ENCODE measurements at places on chromosomes 5 and 9.

GRCh38 chr5:136053336-136054141 is 24.8 kb downstream of the TGFBI start:
- no peak for DNase-seq

- DNase-seq: no peak
Observed at GRCh38 chr5:52598968-52599367, 188.7 kb upstream of the ITGA1 start.

DNA sequence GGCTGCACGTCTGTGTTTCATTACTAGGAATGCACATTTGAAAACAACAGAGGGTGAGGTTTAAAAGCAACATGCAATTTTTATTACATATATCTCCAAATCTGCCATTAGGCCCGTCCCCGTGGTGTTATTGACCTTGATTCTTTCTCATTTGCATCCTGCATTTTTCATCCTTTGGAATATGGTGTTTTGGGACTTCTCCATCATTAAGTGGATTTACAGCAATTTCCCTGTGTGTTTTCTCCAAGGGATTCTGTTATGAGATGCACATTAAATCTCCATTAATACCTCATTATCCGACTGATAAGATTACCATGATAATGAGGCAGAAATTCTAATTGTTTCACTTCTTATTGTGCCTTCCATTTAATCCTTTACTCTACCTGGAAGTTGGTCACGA is 117.6 kb downstream of the GAPVD1 start:
- DNase-seq: no peak

- DNase-seq: no peak
Observed at GRCh38 chr5:159907689-159908590, 8.3 kb upstream of the ADRA1B start.

- DNase-seq: no peak
Observed at GRCh38 chr5:58077966-58078365, 381.9 kb downstream of the PLK2 start.

DNA sequence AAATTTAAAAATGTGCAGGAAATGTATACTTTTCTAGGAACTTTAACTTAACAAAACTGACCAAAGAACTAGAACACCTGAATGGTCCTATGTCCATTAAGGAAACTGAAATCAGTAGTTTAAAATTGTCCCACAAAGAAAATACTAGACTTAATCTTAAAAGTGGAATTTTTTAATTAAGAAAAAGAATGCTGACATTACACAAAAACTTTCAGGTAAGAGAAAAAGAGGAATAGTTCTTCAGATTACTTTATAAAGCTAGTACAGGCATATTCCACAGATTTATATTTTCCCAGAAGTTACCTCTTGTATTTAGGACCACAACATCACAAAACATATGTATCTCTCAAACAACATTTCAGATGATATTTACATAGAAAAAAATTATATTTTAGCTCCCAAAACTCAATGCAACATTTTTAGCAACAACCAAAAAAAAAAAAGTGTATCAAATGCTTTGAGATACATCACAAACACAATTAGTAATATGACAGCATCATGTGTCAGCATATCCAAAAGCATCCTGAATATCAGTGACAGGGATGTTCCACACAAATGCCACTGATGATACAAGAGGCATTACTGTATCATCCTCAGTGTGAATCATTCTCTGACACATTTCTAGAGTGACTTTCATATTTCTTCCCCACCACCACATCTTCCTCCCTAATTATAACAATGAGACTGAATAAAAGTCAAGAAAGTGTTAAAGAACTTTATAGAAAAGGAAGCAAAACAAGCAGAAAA is 264.0 kb downstream of the EPB41L4A start:
- DNase-seq: no peak

GRCh38 chr5:107373549-107374263 is 297.0 kb downstream of the EFNA5 start:
- DNase-seq: no peak

- DNase-seq: no peak
Observed at GRCh38 chr9:633461-633860, 208.0 kb upstream of the DMRT1 start.

DNA sequence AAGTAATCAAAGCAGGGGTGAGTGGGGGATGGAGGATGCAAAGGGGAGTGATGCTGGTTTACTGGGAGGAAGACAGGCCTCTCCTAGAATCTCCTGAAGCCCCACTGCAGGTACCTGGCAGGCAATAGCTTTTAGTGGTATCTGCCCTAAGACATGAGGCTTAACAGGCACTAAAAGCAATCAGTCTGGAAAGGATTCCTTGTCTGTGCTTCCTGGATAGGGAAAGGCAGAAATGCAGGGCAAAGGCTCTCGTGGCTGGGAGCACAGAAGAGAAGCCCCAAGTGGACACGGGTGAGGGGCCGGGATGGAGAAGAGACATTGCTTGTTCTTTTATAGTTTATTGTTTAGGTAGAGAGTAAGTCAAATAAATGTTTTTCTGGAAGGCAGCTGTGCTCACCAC is 40.1 kb downstream of the CCNJL start:
- DNase-seq: no peak

DNA sequence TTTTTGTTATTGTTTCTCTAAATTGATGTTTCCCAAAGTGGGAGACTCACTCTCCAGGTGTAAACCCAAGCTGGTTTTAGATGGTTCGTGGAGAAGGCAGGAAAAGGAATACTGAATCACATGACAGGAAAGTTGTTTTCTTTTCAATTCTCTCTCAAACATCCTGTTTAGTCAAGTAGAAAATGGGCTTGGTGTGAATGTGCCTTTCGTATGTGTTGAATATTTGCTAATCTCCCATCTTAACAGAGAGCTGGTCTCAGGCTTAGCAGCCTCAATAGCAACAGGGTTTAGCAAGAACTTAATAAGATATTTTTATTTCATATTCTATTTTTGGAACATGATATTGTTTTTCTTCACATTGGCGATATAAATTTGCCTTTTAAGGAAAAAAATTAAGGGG is 119.7 kb downstream of the INSYN2B start:
- no peak for DNase-seq

- no peak for DNase-seq
Observed at GRCh38 chr9:21316860-21317259, 11.7 kb upstream of the IFNA5 start.

DNA sequence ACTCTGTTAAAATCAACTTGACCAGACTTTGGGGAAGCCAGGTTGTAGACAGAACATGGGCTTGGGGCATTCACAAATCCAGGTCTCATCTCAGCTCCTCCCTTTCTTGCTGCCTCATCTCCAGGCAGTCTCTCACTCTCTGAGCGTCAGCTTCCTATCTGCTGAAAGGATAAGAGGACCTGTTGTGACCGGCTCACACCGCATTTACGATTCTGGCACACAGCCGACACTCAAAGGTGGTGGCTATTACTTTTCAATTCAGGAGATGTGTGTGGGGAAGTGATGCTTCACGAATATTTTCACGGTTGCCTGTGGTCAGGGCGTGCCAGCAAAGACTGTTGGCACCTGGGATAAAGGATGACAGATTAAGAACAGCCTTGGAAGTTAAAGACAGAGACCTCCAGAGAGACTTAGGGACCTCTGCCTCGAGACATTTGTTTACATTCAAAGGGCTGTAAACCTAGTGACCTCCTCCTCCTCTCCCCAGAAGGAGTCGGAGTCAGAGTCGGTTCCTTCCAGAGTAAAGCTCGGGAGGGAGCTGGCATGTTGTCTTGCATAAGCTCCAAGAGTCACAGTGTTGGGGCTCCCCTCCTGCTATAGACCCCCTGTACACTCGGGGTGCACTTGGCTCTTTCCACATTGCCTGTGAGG is 83.2 kb downstream of the AK8 start:
- no peak for DNase-seq

DNA sequence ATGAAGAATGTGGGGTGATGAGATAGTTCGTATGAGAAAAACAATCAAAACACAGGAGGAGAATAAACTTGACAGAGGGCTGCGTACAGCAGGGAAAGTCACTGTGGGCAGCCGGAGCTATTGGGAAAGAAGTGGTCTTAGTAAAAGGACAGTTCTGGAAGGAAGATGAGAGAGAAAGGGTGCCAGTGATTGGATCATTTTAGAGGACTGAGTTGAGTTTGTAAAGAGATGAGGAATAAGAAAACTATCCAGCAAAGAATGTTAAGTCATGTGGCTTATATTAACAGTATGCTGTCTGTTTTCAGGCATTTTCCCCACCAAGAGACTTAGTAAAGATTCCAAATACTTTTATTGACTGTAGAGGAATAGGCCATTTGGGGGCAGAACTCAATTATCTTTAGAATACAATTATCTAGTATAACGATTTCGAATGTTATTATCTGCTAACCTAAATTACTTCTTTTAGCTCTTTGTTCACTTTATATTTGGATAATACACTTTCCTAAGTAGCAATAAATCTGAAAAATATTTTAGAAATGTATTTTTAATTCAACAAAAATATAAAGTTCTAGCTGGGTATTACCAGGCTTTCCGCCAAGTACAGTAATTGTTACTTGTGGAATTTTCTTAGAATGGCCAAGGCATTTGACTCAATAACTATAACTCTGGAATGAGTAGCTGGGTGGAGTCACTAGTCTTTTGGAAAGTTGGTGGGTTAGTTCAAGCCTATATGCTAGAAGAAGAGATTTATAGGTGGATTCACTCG is 15.5 kb upstream of the LOX start:
- no peak for DNase-seq

DNA sequence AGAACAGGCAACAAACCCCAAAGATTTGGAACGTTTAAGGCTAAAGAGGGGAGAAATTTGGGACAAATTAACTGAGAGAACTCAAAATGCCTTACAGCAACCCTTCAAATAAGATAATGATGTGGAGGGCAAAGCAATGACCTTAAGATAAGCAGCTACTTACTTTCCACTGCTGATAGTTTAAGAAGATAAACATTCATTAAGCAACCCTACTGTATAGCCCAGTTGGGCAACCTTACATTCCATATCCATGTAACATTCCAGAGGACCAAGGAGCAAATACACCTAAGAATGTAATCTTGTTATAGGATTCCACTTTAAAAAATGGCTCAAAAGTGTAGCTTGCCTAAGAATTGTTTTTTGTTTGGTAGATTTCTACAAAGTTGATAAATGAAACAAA is 14.8 kb downstream of the ETF1 start:
- no peak for DNase-seq

GRCh38 chr5:74651710-74652109 is 11.2 kb upstream of the ENC1 start:
- DNase-seq: no peak

GRCh38 chr9:93123561-93124283 is 10.3 kb downstream of the NINJ1 start:
- no peak for DNase-seq

DNA sequence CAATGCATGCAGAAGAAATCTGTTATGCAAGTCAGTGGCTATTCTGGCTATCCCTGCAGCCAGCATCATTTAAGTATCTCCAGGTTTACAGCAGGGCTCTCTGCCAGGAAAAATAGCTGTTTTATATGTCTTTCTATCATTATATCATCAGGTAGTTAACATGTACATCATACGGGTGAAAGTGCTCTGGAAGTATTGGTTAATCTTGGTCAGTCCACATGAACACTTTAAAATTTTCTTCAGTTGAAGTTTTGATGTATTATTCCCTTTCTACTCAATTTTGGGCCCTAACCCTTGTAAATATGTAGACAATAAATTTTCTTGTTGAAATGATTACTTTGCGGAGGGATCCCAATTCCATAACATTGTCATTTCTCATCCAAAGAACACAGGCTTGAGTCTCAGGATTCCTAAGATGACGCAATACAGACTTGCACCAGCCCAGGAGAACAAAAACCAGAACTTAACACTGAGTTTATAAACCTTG is 67.5 kb downstream of the SEMA6A start:
- DNase-seq: no peak

DNA sequence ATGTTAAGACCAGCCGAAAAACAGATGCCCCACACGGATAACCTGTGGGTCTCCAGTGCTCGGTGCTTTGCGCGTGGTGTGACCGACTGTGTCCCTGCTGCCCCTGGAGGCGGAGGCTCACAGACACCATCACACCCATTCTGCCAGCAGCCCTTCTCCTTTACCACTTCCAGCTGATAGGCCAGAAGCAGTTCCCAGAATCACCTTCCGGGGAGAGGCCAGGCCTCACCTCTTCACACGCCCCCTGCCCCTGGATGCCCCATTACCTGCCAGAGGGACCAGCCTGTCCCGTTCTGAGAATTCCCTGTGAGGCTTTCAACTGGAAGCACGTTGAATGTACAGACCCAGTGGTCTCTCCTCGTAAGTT is 21.6 kb upstream of the LRRC14B start:
- DNase-seq: no peak

- no peak for DNase-seq
Observed at GRCh38 chr5:53671447-53671846, 111.0 kb downstream of the NDUFS4 start.

All from activated naive CD4-positive, alpha-beta T cell (primary cell).